ENCODE measurements at places on chromosomes 7 and 10.

DNA sequence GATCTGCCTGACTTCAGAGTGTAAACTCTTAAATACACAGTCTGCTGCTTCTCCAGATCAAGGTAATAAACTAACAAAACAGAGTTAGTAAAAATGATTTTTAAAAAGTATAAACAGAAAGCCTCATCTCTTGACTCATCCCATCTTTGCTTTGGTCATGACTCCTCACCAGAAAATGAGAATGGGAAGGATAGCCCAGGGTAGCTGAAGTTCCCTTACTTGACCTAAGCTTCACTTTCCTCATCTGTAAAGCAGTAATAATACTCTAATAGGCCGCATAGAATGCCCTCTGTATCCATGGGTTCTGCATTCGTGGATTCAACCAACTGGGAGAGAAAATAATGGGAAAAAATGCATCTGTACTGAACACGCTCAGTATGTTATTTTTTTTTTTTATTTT lies 11.3 kb upstream of the SLC25A28 start:
- no peak for DNase-seq

GRCh38 chr7:102101111-102101551 lies 185.5 kb upstream of the SH2B2 start:
- no peak for DNase-seq

- no peak for DNase-seq
These were observed 22.8 kb upstream of the FOXL3 start for GRCh38 chr7:266851-267840.

GRCh38 chr10:20454331-20454730 lies 442.8 kb downstream of the NEBL start:
- DNase-seq, result no peak

DNA sequence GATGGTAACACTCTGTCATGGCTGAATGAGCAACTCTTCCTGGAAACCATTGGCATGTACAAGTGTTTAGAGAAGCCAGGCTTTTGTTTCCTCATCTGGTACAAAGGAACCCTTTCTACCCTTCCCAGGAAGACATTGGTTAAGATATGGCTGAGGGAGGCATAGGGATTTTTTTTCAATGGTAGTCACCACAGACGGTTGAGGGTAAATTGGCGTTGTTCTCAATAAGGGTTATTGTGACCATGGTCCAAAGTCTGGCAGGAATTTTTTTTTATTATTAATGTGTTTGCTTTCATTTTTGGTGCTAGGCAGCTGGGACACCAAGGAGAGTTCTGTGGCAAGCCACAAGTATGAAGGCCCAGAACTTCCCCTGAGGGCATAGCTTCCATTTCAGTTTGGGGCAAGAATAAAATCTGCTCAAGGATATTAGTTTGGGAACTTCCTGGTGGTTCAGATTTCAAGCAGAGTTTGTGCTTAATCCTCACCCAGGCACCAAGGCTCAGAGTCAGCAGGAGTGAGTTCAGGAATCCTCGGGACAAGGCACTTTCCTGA lies at the start of gene PLEKHS1:
PLEKHS1 (plus strand) TSS at position 502 of the 552 bp plus-strand sequence. CDS start 3,596 bp downstream, outside the sequence.
- no peak for DNase-seq

GRCh38 chr7:126702242-126703016 lies 550.3 kb downstream of the GRM8 start:
- no peak for DNase-seq

DNA sequence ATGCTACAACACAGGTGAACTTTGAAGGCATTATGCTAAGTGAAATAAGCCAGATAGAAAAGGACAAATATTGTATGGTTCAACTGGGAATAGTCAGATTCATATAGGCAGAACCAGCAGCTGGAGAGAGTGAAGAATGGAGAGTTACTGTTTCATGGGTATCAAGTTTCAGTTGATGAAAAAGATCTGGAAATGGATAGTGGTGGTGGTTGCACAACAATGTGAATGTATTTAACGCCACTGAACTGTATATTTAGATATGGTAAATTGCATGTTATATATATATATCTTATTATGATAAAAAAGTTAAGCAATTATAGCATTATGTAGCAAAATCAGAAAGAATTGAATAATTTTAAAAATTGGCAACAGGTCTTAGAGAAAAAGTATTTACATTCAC lies 3.9 kb downstream of the LMBR1 start:
- peak; percentile 91 for DNase-seq

DNA sequence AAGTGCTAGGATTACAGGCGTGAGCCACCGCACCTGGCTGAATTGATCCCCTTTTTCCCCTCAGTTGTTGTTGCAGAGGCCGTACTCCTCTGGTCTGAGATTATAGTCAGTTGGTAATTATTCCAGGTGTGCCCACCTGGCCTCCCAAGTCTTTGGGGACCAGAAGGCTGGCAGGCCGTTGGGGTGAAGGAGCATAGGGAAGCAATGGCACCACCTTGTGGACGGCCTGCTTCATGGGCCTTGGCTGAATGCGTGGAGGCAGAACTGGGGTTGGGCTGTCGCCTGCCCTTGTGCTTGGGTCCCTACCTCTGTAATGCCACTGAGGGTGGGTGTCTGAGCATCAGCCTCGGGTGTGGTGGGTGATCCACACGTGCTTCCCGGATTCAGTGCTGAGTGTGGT lies 125.7 kb downstream of the RGS10 start:
- peak; percentile 45 for DNase-seq

- DNase-seq, result no peak
These were observed 240.4 kb upstream of the CELF2 start for GRCh38 chr10:10777279-10777678.

DNA sequence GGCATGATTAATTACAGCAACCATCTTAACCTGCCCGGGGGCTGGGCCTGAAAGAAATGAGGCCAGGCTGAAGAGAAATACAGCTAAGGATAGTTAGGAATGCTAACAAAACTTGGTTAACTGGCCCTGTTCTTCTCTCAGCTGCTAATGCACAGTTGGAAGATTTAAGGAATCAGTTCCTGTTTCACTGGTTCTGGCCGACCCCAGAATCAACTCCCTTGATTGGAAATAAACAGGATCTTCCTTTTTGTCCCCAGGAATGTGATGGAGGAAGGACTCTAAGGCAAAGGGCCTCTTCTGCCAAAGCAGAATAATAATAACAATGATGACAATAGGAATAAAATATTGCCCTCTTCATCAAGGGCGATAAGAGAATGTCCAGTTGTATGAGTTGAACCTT lies 3.5 kb upstream of the LRMDA start:
- DNase-seq, result no peak

DNA sequence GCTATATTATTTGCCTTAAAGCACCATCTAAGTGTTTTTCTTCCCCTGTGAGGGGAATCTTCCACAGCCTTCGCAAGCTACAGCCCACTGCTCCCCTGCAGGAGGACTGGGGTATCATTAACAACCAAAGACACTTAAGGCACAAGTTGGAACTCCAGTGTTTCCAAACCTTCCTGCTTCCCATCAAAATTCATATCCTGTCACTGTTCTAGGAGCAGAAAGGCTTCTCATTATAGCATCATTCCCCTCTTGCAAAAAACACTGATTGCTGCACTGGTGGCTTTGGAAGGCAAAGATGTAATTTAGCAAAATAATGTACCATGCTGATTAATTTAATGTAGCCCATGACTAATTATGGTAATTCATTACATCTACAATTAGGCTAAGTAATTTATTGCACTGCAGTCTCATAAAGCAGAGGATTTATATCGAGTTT lies 207.2 kb downstream of the SKAP2 start:
- DNase-seq, result peak; percentile 65

GRCh38 chr7:18828994-18829857 lies 288.2 kb downstream of the TWIST1 start:
- DNase-seq, result no peak

DNA sequence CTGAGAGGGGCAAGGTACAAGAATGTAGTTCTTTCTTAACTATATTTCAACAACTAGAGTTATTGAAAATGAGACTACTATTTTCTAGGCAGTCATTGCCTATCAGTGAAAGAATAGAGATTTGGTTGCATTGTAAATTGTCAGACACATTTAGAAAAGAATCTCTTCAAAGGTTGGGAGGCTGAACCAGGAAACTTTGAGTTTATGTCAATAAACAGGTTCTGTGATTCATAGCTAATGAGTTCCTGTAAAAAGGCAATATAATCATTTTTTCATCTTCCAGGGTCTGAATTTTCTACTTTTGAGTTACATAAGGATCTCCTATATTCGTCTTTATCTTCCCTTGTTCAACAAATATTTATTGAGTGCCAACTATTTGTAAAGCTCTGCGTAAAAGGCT lies 47.1 kb downstream of the MAGI2 start:
- no peak for DNase-seq

Data from NCI-H2171 treated with DMSO at 0.1 percent for 48 hours (cell line).